ENCODE measurements at places on chromosomes 16 and 17.

- DNase-seq = no peak
These were observed 10.0 kb downstream of the CETP start for GRCh38 chr16:56971768-56972043.

GRCh38 chr16:84909476-84910085 lies 89.8 kb downstream of the CRISPLD2 start:
- DNase-seq = no peak

DNA sequence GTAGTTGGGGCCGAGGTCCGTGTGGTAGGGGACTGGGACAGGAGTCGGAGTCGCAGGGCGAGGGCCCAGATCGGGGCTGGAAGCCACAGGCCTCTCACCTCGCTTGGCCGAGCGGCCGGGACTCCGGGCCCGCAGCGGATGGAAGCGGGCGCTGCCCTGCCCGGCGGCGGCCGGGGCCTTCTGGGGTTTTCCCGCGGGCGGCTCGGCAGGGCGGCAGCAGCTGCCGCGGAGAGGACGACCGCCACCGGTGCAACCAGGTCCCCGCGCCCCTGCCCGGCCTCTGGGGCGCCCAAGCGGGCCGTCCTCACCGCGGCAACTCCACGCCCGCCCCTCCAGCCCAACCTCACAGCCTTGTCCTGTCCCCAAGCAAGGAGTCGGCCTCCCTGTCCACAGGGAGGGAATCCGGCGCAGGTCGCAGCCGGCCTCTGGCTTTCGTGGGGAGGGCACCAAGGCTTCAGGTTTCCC lies 15.6 kb upstream of the UTP6 start:
- no peak for DNase-seq

GRCh38 chr16:88939972-88940861 lies 36.8 kb downstream of the CBFA2T3 start:
- DNase-seq = no peak

DNA sequence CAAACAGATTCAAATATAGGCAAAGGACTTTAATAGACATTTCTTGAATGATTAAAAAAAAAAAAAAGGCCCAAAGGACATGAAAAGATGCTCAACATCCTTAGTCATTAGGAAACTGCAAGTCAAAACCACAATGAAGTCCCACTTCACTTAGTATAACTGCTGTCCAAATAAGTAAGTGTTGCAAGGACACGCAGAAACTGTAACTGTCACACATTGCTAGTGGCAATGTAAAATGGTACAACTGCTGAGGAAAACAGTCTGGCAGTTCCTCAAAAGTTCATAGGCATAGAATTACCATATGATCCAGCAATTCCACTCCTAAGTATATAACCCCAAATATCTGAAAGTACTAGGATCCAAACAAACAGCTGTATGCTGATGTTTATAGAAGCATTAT lies 112.7 kb downstream of the BRIP1 start:
- DNase-seq = no peak

- peak; percentile 78 for DNase-seq
These were observed 10.9 kb upstream of the RAB11FIP3 start for GRCh38 chr16:414395-415169.

- DNase-seq = peak; percentile 88
These were observed 13.5 kb downstream of the CDIPT start for GRCh38 chr16:29849505-29849904.

GRCh38 chr16:53541326-53541725 lies 38.3 kb upstream of the AKTIP start:
- DNase-seq = no peak

GRCh38 chr16:22945361-22945760 lies 131.4 kb downstream of the HS3ST2 start:
- DNase-seq = no peak
